ENCODE measurements at places on chromosomes 2 and 18.
A peak's percentile ranks its signal among the peaks of the same experiment; 100 is the strongest.

GRCh38 chr2:216694082-216694825 is 1.1 kb downstream of the IGFBP5 start:
- H3K27ac ChIP-seq = no peak overlapping the region
- DNase-seq = no peak
- H3K36me3 ChIP-seq = no peaks in the 10 kb centered on the region
- peak overlapping the region; percentile 57 for H3K4me3 ChIP-seq
- H3K27me3 ChIP-seq = peaks cover 39% of the 10 kb centered on the region

DNA sequence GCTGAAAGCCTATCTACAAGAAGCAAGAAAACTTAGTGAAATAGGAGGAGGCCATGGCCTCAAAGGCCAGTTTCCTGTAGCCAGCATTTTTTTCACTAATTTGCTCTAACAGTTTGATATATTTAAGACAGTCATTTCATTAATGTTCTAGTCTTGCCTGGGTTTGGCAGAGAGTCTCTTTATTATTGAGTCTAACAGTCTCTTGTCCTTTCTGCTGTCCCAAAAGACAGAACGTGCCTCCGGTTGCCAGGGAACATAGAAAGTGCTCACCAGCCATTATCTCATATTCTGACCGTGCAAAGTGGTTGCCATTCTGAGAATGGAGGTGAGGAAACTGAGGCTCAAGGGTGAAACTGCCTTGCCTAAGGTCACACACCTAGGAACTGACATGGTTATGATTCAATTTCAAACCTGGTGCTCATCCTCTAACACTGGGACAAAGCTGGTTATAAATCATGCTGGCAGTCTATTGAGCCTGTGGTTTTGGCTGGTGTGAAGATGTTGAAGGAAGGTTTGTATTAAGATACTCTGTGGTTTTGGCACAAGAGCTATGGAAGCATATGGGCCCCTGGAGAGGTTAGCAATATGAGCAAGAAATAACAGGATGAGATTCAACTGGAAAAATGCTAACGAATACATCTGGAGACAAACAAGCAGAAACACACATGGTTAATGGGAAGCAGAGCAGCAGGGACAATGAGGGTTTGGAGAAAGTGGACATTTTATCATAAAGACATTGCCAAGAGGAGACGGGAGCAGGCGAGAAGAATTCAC is 903.3 kb upstream of the KLHL29 start:
- H3K27me3 ChIP-seq = no peaks in the 10 kb centered on the region
- H3K36me3 ChIP-seq = no peaks in the 10 kb centered on the region
- no peak for DNase-seq
- H3K4me1 ChIP-seq = no peaks in the 10 kb centered on the region
- H3K27ac ChIP-seq = no peak overlapping the region

GRCh38 chr2:25304826-25305596 is 36.7 kb downstream of the DNMT3A start:
- no peaks in the 10 kb centered on the region for H3K36me3 ChIP-seq
- no peaks in the 10 kb centered on the region for H3K27me3 ChIP-seq
- H3K4me3 ChIP-seq = no peak overlapping the region
- H3K4me1 ChIP-seq = peaks cover 39% of the 10 kb centered on the region
- no peak overlapping the region for H3K27ac ChIP-seq
- DNase-seq = no peak

- H3K4me1 ChIP-seq = no peaks in the 10 kb centered on the region
- no peak overlapping the region for H3K4me3 ChIP-seq
- H3K27ac ChIP-seq = no peak overlapping the region
- no peaks in the 10 kb centered on the region for H3K36me3 ChIP-seq
These were observed 12.2 kb downstream of the SH3BP4 start for GRCh38 chr2:234963773-234964615.

DNA sequence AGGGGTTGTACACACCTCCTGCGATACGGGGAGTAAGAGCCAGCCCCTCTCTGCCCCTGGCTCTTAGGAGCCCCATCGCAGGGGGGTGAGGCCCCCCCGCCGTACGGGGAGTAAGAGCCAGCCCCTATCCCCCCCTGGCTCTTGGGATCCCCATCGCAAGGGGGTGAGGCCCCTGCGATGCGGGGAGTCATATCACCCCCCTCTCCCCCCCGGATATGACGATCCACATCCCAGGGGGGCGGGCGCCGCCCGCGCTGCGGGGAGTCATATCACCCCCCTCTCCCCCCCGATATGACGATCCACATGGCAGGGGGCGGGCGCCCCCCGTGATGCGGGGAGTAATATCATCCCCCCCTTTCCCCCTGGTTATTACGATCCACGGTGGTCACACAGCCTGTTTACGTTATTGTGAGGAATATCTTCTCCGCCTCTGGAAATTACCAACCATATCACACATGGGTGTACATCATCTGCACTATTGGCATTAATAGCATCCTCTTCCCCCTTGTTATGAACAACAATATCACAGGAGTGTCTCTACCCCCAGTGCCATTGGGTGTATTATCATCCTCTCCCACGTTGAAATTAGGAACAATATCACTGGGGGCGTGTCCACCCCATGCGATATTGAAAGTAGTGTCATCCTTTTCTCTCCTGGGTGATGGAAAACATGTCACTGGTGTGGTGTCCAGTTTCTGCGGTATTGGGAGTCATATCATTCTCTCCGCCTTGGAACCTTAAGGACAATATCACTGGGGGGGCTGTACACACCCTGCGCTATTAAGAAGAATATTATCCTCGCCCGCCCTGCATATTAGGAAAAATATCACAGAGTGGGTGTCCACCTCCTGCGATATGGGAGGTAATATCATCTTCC is 24.7 kb upstream of the NAGK start:
- no peak overlapping the region for H3K4me3 ChIP-seq
- no peak overlapping the region for H3K27ac ChIP-seq
- H3K27me3 ChIP-seq = peaks cover 33% of the 10 kb centered on the region
- H3K4me1 ChIP-seq = no peaks in the 10 kb centered on the region
- peaks cover 2% of the 10 kb centered on the region for H3K36me3 ChIP-seq
